Chondrocyte (in vitro differentiated cells): ENCODE measurements at places on chromosomes 16 and 17. TPM values are rescaled to one million over a fixed set of nuclear protein-coding genes. Genes with fewer than 3 reads are reported as not detected.

Gene TBC1D26
- 0.28 to 1.1 TPM in 2 of 3 replicates, not detected in the other for total RNA-seq

Gene VTN
- total RNA-seq, result 0.31 to 0.55 TPM (median 0.41 TPM) in 3 replicates

DNA sequence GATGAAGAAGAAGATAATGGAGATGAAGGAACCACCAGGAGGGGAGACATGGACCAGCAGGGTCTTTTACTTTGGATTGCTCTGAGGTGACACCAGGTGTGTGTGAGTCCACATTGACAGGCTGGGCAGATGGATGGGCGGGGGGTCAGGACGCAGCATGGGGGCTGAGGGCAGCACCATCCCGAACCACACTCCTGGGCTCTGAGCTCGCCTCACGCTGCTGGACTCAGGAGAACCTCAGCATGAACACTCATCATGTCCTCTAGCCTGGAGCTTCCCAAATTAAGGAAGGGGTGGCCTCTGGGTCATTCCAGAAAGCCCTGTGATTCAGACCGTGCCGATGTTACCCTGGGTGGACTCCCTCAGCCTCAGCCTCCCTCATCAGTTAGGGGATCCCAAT, 50.4 kb upstream of the MAP3K14 start:
- H3K36me3 ChIP-seq, result peaks cover 2% of the 10 kb centered on the region
- no peak overlapping the region for H3K27ac ChIP-seq
- no peaks in the 10 kb centered on the region for H3K27me3 ChIP-seq
- no peak overlapping the region for H3K4me3 ChIP-seq
- DNase-seq, result no peak

GRCh38 chr16:83365166-83365565, 442.6 kb upstream of the HSBP1 start:
- H3K27me3 ChIP-seq, result no peaks in the 10 kb centered on the region
- no peak overlapping the region for H3K27ac ChIP-seq
- H3K4me3 ChIP-seq, result no peak overlapping the region
- H3K4me1 ChIP-seq, result no peaks in the 10 kb centered on the region
- no peak for DNase-seq

DNA sequence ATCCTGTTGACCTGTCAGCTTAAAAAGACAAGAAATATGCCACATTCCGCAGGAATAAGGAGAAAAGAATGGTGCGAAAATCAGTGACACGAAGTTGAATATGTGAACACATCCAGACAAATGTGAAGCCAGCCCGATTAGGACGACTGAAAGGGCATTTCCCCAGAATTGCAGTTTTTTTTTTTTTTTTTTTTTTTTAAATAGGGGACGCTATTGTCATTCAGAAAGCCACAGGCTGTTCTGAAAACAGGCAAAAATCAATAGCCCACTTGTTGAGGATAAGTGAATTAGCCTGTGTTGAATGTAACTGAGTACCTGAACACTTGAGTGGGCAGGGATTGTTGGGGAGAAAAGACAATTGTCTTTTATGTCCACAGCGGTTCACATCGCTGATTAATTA, 507.1 kb downstream of the WWOX start:
- H3K36me3 ChIP-seq, result no peaks in the 10 kb centered on the region
- H3K4me3 ChIP-seq, result no peak overlapping the region
- H3K27ac ChIP-seq, result no peak overlapping the region
- DNase-seq, result no peak
- no peaks in the 10 kb centered on the region for H3K27me3 ChIP-seq
- H3K4me1 ChIP-seq, result peaks cover 29% of the 10 kb centered on the region

DNA sequence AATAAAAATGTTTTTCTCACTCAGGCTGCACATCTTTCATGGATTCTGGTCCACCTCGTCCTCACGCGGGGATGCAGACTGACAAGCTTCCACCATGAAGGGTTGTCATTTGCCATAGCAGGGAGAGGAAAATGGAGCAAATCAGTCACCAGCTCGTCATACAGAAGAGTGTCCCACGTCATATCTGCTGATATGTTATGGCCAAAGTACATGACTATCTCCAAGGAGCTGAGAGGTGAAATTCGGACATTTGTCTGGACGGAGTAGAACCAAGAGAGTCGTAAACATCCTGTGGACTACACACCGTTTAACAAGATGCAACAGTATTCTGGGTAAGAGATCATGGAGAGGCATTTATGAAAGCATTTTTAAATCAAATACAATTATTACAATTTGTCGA, 75.3 kb upstream of the MYOCD start:
- no peaks in the 10 kb centered on the region for H3K4me1 ChIP-seq
- no peak overlapping the region for H3K27ac ChIP-seq
- no peaks in the 10 kb centered on the region for H3K27me3 ChIP-seq
- H3K4me3 ChIP-seq, result no peak overlapping the region

Gene SHISA6
- not detected in 3 replicates for total RNA-seq

GRCh38 chr16:65689726-65690125, 567.9 kb upstream of the CDH11 start:
- H3K27ac ChIP-seq, result no peak overlapping the region
- no peaks in the 10 kb centered on the region for H3K4me1 ChIP-seq
- no peak for DNase-seq
- no peaks in the 10 kb centered on the region for H3K27me3 ChIP-seq
- H3K36me3 ChIP-seq, result no peaks in the 10 kb centered on the region

Gene CTRB2
- total RNA-seq, result not detected in 3 replicates

Gene CLN3
- 28.0 to 31.7 TPM (median 29.3 TPM) in 3 replicates for total RNA-seq

GRCh38 chr16:25951999-25952398, 260.2 kb downstream of the HS3ST4 start:
- H3K27me3 ChIP-seq, result no peaks in the 10 kb centered on the region
- no peak for DNase-seq
- H3K4me1 ChIP-seq, result no peaks in the 10 kb centered on the region
- no peak overlapping the region for H3K4me3 ChIP-seq
- H3K27ac ChIP-seq, result no peak overlapping the region
